ENCODE measurements at places on chromosomes 3 and 15.

DNA sequence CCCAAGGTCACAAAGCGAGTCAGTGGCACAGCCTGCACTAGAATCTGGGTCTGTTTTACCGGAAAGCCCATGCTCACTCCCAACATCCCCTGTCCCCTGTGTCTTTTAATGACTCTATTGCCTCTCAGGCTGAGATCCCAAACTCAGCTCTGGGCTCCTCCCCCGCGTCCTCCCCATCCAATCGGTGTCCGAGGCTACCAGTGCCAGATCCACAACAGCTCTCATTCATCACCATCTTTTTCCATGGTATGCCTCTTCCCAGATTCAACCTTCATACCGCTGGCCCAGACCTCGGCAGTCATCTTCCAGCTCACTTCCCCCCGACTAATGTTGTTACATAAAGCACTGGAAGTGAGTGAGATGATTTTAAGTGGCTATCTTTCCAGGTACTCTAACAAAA, 16.1 kb upstream of the KY start:
- no peak for DNase-seq

DNA sequence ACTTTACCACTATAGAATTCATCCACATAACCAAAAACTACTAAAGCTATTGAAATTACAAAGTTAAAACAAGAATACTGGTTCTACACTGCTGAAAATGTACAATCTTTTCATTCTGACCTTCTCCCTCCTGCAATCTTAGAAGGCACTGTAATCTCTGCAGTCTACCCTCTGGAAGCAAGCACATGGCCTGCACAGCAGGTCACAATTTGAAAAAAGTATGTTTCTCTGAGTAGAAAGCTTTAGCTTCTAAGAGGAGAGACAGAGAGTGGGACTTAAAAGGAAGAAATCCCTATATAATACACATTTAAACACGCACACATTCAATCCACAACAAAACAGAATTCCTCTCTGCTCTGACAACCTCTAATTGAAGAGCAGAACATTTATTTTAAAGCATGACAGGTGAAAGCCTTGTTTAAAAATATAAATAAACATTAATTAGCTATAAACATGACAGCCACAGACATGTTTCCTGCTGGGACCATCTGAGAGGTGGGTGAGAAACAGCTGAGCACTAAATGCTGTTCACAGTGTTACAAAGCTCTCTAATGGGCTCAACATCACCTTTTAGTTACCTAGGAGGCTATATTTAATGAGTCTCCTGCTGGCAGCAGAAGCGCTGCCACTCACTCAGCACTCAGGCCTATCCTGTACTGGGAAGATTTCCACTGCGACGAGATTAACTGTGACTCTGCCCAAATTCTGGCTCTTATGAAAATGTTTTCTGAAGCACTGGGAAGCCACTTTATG, 447.4 kb downstream of the AGBL1 start:
- no peak for DNase-seq

DNA sequence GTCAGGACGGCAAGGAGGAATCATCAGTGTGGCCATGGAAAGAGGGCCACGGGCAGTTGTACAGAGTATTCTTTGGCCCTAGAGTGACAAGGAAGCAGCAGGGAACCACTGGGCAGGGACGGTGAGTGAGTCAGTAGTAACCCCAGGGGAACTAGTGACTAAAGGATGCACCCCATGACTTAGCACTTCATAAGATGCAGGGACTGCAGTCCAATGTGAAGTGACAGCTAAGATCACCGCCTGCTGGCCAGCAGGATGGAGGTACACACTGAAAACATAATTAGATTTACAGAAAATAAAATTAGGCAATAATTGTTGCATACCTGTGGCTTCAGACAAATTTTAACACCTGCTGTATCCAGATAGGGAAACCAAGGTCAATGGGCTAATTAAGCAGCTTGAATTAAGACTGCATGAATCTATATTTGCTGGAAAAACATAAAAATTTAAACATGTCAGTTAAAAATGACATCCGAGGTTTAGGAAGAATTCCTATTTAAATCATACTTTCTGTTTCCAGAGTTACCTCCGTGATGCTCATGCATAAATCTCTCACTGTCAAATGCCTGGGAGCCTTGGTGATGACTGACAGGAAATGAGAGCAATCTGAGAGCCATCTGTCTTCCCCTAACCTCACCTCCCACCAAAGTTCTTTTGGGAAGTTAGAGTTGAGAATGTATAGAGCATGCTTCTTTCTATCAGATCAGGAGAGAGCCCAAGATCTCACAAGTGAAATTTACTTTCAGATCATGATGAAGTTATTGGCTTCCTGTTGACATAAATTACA, 56.5 kb downstream of the DCLK3 start:
- DNase-seq = peak; percentile 61

GRCh38 chr3:189580190-189580589, 51.0 kb upstream of the TP63 start:
- DNase-seq = no peak

DNA sequence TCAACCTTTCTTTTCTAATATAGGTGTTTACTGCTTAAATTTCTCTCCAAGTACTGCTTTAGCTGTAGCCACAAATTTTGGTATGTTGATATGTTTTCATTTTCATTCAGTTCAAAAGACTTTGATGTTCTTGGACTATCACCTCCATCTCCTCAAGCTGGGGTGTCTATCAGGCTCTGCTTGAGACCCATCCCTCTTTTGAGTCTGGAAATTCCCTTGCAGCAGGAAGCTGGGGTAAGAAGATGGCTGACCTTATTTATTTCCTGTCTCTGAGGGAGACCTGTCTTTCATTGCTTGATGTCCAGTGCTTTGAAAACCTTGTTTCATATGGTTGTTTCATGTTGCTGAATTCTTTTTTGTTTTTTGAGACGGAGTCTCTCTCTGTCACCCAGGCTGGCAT, 60.5 kb upstream of the ADPGK start:
- DNase-seq = no peak

DNA sequence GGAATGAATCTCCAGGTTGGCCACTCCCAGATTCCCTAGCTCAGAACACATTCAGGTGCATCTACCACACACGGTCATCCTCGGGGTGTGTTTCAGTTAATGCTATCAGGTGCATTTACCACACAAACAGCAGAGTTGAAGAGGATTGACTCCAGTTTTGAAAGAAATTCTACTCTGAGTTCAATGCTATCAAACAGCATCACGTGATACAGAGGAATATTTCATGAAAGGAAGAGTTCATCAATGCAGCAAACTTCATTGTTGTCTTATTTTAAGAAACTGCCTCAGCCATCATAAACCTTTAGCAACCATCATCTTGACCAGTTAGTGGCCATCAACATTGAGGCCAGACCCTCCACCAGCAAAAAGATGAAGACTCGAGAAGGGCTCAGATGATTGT, 22.6 kb upstream of the LRRN1 start:
- DNase-seq = no peak

DNA sequence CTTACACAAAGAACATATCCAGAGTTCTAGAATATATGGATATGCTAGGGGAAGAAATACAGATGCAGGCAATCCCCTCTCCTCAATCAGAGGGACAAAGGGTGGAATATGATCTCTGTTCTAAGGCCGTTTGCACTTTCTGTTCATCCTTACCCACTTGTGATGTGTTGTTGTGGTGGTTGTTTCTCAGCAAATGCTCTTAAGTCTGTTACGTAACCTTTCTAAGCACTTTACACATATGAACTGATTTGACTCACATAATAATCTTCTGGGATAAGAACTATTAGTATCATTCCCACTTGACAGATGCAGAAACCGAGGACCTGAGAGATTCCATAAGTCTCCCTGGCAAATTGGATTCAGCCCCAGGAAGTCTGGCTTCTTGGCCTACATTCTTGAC, 40.5 kb downstream of the NGRN start:
- no peak for DNase-seq

GRCh38 chr15:45326280-45326679, 52.1 kb downstream of the GATM start:
- DNase-seq = no peak

DNA sequence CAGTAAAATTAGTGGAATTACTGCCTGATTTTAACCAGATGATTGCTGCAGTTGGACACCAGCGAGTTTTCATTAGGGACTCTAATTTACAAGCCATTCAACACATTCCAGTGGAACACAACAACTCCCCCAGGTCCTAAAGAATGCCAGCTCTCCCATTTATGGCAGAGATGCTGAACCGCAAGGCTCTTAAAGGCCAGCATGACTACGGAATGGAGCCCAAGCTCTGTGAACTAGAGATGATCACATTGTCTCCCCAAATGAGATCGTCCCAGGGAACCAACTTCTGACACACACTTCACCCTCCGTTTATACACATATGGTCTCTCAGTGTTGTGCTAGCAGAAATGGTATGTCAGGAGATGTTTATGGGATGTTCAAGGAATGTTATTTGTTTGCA, 446.2 kb upstream of the NR2F2 start:
- DNase-seq = peak; percentile 85

DNA sequence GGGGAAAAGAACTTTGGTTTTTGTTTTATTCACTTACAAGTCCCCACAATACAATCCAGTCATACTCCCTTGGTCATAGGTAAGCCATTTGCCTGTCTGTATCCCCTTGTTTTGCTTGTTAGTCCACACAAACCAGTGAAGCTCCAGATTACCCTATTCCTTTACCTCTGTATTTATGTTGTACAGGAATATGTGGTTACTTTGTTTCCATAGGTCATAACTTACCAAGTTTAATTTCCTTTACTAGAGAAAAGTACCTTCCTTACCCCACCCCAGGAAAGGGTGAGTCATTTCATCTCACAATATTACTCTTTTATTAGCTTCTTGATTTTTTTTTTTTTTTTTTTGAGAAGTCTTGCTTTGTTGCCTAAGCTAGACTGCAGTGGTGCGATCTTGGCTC, 113.4 kb upstream of the LRRFIP2 start:
- peak; percentile 28 for DNase-seq

DNA sequence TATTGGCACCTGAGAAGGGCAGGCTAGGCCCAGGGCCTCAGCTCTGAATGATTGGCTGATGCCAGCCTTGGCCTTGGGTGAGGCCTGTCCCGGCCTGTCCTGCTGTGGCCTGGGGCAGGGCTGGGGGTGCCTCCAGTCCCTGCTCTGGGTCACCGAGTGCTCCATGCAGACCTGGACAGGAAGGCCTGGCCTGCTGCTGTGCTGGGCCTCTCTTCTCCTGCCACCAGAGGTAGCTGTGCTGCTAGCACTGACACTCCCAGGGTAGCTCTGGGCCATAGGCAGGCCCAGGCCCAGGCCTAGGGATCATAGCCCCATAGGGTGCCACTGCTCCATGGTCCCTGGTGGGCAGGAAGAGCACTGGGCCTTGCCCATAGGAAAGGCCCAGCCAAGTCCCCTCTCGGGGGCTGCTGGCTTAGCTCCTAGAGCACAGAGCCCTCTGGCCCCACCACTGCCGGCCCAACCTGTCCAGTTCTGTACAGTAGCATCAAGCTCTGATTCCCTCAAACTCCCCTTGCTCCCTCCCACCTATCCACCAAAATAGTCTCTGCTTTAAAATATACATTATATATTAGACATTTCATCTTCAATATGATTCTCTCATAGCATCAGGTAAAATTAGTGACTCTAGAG, 18.2 kb downstream of the ABTB1 start:
- peak; percentile 69 for DNase-seq

GRCh38 chr15:34514251-34514670, 69.2 kb downstream of the GOLGA8B start:
- peak; percentile 13 for DNase-seq

GRCh38 chr3:54353946-54354345, 231.6 kb downstream of the CACNA2D3 start:
- DNase-seq = peak; percentile 39

Measured in fibroblast of upper back skin (primary cell).